ENCODE measurements at places on chromosomes 5 and 9.

DNA sequence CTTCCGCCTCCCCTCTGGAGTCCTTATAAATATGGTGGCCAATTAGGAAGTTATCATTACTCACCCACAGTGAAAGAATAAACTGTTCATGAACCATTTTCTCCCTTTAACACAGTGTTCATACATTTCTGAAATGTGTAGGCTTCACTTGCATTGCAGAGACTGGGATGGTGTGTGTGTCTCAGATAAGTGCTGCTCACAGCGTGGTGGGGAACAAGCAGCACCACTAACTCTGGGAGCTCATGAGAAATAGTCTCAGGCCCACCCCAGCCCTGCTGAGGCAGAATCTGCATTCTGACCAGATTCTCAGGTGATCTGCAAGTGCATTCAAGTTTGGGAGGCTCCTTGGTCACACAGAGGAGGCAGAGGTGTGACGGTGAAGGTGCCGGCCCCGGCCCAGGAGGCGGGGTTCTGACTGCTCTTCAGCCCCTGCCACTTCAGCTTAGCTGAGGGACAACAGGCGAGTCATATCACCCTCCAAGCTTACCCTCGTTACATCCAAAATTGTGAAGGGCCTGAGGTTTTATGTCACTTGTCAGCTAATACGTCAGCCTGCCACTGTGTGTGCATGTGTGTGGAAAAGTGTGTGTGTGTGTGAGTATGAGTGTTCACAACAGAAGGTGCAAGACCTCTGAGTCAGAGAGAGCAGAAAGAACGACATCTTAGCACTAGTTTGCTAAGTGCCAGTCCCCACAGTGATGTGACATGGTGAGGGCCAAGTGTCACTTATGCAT is 34.7 kb downstream of the DAP start:
- DNase-seq, result no peak

DNA sequence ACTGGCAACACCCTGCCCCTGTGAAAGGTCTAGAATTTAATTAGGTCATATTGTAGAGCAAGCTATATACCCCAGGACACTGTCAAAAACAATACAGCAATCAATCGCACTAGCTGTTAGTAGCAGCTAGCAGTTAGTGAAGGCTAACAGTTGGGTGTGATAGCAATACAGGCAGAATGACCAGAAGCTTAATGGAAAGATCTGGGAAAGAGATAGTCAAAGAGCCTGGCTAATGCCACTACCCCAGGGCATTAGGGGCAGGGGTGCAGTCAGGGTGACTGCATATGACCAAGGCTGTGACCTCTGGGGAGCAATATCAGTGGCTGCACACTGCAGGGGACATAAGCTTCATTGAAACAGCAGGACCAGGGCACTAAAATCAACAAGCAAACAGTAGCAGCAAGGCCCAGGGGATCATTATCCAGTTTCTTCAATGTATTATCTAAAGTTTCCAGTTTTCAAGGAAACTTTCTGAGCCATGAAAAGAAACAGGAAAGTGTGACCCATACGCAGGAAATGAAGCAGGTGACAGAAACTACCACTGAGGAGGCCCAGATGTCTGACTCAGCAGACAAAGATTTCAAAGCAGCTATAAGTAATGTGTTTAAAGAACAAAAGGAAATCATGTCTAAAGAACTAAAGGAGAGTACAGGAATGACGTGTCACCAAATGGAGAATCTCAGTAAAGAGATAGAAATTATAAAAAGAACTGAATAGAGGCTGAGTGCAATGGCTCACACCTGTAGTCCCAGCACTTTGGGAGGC is 82.4 kb downstream of the ZNF354C start:
- peak; percentile 67 for DNase-seq

DNA sequence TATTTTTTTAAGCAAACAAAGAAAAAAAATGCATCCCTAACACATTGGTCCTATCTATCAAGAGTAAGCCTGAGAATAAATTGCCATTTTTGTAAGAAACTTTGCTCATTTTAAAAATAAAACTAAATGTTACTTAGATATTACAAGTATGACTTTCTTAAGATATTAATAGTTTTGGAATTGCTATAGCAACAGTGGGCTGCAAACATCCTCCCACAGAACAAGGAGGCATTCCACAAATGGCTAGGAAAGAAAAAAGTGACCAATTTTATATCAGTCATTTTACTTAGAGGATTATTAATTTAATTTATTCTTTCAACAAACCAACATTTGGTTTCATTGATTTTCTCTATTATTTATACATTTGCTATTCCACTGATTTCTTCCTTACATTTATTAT is 63.7 kb downstream of the LURAP1L start:
- no peak for DNase-seq

DNA sequence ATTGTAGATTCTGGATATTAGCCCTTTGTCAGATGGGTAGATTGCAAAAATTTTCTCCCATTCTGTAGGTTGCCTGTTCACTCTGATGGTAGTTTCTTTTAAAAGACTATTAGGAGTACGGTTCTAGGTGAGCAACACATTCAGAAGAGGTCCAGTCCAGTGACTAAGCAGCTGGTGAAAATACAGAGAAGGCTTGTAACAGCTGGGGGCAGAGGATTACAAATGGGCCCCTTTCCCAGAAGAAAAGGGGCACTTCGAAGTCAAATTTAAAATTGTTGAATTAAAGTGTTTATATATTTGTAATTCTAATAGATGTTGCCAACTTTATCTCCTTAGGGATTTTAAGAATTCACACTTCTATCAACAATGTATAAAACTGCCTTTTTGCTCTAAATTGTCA is 720.5 kb downstream of the TLE4 start:
- no peak for DNase-seq

- no peak for DNase-seq
Observed at GRCh38 chr9:136880651-136881050, 5.7 kb upstream of the TRAF2 start.

DNA sequence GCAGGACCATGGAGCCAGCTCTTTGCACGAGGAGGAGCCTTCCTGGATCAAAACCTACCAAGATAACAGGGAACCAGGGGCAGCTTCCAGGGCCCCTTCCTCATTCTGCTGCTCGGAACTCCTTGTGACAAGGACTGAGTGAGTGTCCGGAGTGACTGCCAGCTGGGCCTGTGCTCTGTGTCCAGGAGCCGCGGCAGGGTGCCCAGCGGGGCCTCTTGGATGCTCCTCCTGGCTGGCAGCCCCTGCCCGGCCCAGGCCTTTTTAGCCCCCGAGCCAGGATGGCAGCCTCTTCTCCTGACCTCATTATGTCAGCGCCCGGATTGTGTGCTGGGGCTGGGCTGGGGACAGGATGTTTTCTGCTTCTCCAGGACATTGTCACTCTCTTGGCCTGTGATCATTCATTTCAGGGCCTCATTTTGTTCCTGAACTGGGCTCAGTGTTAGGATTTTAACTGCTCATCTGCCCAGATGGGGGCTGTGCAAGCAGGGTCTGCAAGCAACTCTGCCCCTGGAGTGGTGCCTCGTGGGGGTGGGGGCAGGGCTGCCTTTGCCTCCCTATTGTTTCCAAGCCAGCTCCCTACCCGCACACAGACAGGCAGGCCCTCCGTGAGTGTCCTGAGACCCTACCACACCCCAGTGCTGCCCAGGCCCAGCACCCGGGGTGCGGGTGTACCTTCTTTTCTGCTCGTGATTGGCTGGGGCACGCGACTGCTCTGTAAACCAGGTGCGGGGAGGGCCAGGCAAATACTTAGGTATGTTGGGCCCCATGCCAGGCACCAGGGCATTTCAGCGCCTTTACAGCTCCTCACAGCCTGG is 161.6 kb downstream of the COL23A1 start:
- DNase-seq, result no peak

- DNase-seq, result no peak
Observed at GRCh38 chr9:127535834-127536233, 76.2 kb upstream of the STXBP1 start.

DNA sequence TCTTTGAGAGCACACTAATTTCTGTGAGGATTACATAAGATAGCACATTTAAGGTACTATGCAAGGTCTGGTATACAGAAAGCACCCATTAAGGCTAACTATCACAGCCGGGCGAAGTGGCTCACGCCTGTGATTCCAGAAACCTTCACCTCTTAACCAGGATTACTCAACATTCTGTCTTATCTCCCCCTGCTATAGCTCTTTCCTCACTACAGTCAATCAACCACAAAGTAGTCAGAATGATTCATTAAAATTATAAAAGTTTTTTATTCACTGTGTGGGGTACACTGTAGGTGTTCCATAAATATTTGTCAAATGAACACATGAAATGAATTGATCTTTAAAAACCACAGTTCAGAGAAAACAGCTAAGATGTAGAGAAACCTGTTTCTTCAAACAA is 48.7 kb downstream of the CHD1 start:
- peak; percentile 2 for DNase-seq

DNA sequence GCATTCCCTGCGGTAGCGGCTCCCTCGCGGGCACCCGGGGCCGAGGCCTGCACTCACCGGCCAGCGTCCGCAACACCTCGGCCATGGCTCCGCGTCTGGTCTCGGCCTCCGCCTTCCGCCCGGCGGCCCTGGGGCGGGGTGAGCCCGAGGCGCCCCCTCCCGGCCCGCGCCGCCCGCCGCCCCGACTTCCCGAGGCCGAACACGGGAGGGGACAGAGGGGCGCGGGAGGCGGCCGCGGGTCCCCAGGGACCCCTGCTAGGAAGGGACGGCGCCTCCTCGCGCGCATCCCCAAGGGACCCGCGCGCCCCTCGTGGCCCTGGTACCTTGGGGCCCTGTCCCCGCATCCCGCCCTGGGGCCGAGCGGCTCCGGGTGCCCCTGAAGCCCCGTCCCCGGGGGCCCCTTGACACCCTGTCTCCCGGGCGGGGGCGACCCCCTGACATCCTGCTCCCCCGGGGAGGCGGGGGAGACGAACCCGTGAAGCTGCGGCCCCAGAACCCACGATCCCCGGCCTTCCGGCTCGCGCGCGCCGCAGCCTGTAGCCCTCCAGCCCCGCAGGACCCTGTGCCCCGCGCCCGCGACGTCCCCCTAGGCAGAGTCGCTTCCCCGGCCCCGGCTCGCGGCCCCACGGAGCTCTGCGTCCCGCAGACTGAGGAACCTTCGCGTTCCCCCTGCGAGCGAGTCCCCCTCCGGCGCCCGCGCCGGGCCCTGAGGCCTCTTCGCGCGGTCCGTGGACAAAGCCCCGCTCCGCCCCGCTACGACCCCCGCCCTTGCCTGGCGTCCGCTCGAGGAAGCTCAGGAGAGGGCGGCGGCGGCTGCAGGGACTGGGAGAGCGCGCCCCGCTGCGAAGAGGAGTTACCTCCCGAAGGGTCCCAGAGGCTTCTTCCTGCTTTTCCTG is at the start of gene ABO:
Gene ABO, minus strand, starts transcription at position 97 of the 896 bp plus-strand sequence.
- DNase-seq, result no peak

DNA sequence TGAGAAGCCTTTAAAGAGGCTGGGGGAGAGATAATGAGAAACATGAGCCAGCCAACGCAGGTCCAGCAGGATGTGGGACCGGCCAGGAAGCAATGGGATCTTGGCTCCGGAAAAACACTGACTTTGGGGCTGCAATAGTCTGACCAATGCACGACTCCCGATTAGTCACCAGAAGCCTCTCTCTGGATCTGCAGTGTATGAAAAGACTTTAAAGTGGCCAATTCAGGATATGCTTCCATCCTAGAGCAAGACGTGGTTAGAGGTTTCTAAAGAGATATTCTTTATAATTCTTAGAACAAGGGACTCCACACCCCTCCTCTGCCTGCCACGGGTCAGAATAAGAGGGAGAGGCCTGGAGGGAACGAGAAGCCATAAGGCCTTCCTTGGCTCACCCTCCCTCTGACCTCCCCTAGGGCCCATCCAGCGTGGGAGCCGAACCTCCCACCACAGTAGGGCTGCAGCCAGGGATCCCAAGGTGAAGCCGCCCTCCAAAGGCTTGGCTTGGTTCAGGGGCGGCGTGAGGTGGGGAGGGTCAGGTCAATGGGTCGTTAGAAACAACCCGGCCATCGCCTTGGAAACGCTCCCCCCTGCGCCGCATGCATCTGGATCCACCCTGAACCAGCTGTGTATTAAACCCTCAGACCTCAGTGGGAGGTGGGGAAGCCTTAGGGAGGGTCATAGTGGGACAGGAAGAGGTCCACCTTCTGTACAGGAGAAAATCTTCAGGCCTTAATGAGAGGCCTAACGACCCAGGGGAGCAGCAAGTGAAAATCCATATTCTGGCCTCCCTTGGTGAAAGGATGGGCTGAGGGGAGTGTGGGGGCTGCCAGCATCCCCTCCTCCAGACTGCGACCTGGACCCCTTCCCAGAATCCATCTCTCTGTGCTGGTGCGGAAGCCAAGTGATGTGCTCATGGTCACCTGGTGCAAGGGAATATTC is 11.1 kb downstream of the FGF1 start:
- DNase-seq, result no peak

DNA sequence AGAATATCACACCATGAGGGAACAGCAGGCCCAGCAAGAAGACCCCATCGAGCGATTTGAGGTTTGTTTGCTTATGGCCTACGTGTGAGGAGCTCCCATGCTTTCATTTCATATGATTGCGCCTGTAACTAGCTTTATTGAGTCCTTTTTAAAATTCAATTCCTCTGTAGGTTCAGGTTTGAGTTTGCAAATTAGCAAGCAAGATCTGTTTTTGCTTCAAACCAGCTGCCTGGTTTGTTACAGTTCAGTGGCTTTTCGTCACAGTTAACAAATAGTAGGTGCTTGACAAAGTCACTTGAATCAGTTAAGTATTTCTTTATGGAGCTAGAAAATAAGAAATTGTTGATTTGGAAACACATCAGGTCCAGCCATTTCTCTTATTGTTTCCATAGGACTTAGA is 56.3 kb downstream of the GPR21 start:
- DNase-seq, result no peak

GRCh38 chr5:174000076-174000475 is 11.1 kb downstream of the C5orf47 start:
- no peak for DNase-seq

DNA sequence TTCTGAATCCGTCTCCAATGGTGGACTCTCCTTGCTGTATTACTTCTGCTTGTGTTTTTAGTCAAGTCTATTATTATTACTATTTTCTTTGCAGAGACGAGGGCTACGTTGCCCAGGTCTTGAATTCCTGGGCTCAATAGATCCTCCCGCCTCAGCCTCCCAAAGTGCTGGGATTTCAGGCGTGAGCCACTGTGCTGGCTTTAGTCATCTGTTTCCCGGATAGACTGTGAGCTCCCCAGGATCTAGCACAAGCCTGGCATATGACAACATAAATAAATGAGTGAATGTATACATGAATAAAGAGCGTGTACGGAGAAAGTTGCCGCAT is 439 bp upstream of the DDX46 start:
- no peak for DNase-seq

DNA sequence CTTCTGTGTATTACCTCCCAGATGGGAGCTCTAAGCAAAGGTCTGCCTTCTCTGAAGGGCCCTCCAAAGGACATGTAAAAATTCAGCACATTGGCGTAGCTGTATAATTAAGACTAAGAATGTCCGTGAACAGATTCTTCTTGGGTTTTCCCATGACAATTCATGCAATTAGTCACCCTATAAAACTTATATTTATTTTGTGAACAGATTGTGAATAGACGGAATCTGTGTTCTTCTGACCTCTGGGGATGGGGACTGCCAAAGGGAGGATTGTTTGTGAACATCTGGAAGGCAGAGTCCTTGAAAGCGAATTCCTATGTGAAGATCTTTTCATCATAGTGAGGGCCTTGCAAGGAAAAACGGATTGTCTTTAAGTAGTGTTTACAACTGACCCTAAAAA is 111.3 kb downstream of the EGFLAM start:
- DNase-seq, result no peak
